Fibroblast of skin of right biceps (primary cell): ENCODE measurements at places on chromosomes 6 and 20.

DNA sequence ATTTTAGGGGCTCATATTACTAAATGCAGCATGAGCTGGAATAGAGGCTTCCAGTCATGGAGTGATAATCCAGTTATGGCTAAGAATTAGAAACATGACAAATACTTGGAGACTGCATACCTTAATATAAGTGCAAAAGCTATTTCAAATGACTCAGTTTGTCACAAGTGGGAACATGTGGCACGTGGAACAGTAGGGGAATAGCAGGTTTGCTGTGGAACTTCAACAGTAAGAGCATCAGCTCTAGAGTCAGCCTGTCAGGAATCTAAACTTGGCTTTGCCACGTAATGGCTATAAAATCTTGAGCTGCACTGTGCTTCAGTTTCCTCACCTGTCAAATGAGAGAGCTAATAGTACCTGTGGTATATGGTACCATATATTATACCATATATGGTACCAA lies 62.1 kb downstream of the HTR1B start:
- peak; percentile 2 for DNase-seq

DNA sequence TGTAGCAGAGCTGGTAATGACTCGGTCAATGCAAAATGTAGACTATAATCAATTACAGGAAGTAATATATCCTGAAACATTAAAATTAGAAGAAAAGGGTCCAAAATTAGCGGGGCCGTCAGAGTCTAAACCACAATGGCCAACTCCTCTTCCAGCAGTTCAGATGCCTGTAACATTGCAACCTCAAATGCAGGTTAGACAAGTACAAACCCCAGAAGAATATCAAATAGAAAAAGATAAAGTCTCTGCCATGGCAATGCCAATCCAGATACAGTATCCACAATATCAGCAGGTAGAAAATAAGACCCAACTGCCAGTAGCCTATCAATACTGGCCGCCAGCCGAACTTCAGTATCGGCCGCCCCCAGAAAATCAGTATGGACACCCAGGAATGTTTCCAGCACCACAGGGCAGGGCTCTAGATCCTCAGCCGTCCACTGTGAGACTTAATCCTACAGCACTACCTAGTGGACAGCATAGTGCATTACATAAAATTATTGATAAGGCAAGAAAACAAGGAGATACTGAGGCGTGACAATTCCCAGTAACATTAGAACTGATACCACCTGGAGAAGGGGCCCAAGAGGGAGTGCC lies 158.4 kb downstream of the GPX5 start:
- DNase-seq: peak; percentile 54

DNA sequence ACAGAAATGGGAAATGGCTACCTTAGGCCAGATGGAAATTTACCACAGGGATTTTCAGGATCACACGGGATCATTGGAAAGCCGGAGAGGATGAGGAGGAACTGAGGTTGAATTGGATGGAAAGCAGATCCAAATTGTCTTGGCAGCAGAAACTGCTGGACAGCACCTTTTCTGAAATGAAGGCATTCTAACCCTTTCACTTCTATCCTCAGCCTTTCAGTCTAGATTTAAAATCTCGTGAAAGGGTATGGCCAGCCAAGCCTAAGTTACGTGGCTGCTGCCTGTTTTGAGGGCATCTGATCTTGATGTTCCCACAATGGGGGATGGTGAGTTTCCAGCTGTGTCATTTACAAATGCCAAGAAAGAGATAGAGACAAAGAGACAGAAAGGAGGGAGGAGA lies 358.2 kb downstream of the KIF16B start:
- DNase-seq: no peak

GRCh38 chr6:111552958-111553357 lies 52.7 kb downstream of the TRAF3IP2 start:
- no peak for DNase-seq

- DNase-seq: no peak
These were observed 122.4 kb downstream of the MAP3K7 start for GRCh38 chr6:90464507-90464906.

- DNase-seq: no peak
These were observed 24.0 kb upstream of the ATRN start for GRCh38 chr20:3446779-3447178.

DNA sequence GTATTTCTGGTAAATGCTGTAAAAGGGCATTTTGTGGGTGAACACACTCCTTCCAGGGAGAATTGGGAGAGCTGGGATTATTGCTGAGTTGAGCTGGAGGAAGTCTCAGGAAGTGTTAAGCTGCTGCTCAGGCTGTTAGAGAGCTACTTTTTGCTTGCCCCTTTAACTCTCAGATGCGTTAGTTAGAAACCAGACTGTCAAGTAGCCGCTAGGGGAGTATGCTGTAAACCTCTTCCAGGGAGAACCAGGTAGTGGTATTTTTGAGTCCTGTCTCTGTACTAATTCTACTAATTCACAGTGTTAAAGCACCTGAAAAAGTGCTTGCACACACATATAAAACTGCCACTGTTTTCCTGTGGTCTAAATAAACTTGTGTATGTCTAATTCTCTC lies 6.6 kb upstream of the GFRAL start:
- DNase-seq: no peak

DNA sequence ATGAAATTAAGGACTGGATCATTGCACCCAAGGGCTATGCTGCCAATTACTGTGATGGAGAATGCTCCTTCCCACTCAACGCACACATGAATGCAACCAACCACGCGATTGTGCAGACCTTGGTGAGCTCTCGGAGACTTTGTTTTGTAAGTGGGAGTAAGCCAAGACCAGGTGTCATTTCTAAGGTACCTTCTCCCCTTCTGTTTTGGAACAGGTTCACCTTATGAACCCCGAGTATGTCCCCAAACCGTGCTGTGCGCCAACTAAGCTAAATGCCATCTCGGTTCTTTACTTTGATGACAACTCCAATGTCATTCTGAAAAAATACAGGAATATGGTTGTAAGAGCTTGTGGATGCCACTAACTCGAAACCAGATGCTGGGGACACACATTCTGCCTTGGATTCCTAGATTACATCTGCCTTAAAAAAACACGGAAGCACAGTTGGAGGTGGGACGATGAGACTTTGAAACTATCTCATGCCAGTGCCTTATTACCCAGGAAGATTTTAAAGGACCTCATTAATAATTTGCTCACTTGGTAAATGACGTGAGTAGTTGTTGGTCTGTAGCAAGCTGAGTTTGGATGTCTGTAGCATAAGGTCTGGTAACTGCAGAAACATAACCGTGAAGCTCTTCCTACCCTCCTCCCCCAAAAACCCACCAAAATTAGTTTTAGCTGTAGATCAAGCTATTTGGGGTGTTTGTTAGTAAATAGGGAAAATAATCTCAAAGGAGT lies 30.4 kb downstream of the TXNDC5 start:
- no peak for DNase-seq

- DNase-seq: peak; percentile 68
These were observed 6.3 kb downstream of the OR2A4 start for GRCh38 chr6:131694832-131695426.

DNA sequence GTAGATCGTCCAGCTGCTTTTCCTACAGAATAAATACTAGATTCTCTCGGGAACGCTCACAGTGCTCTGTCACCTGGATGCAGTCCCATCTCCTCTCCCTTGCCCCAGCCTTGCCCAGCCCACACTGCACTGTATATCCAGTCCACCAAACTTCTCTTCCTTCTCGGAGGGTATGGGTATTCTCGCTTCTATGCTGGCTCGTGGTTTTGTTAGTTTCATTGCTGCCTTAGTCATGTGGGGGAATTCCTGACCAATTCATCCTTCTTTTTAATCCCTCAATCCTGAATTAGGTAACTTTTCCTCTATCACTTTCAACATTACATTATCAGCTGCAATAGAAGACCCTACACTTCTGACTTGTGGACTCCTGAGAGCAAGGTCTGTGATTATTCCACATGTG lies 252.4 kb downstream of the GMDS start:
- DNase-seq: peak; percentile 66

DNA sequence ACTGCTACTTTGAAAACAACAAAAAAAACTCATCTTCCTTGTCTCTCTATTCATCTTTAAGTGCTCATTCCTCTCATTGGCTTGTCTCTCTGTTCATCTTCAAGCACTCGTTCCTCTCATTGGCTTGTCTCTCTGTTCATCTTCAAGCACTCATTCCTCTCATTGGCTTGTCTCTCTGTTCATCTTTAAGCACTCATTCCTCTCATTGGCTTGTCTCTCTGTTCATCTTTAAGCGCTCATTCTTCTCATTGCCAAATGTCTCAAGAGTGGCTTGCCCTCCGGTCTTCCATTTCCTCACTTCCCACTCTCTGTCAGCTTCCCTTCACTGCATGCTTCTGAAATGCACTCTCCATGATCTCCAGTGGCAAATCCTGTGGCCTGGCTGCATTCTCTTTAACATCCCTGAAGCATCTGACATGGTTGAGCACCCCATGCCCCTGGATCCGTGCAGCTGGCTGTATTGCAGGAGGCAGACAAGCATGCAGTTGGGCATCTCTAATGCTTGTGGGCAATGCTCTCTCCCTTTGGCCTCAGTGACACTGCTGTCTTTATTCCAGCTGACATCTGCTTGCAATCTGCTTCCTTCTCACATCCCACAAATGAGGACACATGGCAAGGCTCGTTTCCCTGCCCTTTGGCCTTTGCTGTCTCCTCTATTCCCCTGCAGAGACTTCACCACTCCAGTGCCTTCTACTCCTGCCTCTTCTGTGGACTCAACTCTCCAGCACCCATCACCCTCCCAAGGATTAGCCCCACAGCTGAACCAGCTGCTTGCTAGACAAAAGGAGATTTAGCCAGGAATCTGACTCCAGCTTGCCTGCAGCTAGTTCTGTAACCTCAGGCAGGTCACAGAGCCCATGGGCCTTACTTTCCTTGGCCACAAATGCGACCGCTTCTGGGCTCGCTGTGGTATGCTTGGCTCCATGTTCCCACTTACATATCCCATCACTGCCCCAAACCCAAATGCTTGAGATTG lies 143.2 kb upstream of the SNX9 start:
- DNase-seq: no peak

- DNase-seq: peak; percentile 17
These were observed 127.2 kb upstream of the TAB2 start for GRCh38 chr6:149190224-149190831.

- DNase-seq: no peak
These were observed 17.3 kb upstream of the POU5F1 start for GRCh38 chr6:31187780-31188194.

- no peak for DNase-seq
These were observed 45.2 kb downstream of the MCUR1 start for GRCh38 chr6:13769034-13769654.

- no peak for DNase-seq
These were observed 2.3 kb downstream of the THBS2 start for GRCh38 chr6:169251371-169251802.

DNA sequence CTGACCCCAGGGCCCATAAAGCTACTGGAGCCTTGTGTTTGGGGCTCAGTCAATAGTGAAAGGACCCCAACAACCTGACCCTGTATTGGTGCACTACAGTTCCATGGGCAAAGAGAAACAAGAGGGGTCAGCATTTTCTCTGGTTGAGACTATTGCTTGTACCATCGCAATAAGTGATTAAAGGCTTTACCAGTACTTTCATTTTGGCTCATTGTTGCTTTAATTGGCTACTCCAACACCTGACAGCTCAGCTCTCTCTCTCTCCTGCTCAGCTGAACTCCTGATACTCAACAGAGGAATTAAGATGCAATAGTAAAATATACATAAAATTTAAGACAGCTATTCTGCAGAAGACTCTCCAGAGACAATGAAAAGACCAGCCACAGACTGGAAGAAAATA lies 17.8 kb downstream of the CD93 start:
- no peak for DNase-seq

GRCh38 chr6:73898599-73898998 lies 202.6 kb downstream of the CD109 start:
- no peak for DNase-seq

DNA sequence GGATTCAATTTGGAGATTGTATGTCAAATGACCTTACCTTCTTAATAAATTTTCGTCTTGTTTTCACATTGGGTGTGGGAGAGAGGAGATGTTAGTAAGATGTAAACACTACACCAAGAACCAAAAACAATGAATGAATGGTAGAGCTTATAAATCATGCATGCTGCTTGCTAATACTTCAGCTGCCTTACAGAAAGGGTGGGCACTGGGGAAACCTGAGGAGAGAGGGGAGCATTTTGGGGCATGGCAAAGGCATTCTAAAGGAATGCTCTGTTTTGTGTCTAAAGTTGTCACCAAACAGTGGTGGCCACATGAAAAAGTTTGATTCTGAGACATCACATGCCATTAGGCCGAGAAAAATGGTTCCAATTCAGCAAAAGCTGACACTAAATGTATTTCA lies 80.4 kb downstream of the BCAS1 start:
- no peak for DNase-seq

DNA sequence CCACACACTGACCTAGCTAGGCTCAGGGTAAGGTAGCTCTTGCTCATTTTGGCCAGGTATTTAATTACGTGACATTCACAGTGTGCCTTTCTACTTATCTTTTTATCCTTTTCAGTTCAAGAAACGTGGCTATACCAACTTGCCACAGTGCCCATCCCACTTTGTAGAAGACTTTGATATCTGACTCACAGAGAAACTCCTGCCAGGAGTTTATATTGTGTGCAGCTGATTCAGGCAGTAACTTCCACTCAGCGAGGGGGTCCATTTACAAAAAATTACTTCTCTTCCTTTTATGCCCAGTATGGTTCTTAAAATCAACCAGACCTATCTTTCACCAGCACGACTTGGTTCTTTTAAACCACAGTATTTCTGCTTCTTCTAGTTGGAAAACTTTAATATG lies 75.6 kb downstream of the PRL start:
- DNase-seq: no peak

DNA sequence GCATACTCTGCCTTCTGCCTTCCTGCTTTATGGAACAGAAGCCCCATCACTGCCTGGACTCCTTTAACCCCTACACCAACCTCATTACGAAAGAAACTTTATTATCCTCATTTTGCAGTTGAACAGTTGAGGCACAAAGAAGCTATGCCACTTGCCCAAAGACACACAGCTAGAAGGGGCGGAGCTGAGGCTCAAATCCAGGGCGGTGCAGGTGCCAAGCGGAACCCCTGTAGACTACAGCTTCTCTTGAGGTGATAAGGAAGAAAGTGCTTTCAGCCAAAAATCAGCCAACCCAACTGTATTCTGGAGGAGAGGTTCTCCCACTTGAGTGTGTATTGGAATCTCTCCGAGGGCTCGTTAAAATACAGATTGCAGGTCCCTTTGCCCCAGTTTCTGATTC lies 90.5 kb downstream of the PRND start:
- no peak for DNase-seq

- DNase-seq: no peak
These were observed 33.9 kb upstream of the MRGBP start for GRCh38 chr20:62762376-62762775.

GRCh38 chr6:154370545-154370944 lies 13.9 kb upstream of the IPCEF1 start:
- DNase-seq: peak; percentile 62

GRCh38 chr6:35185971-35186370 lies 27.8 kb upstream of the SCUBE3 start:
- no peak for DNase-seq
